Cortex of kidney (tissue), 1 donor: ENCODE measurements at places on chromosomes 7 and 10.

GRCh38 chr7:13879143-13879542 lies 110.3 kb downstream of the ETV1 start:
- no peak for DNase-seq

- no peak for DNase-seq
Observed at GRCh38 chr10:73117976-73118743, 7.9 kb downstream of the NUDT13 start.

- DNase-seq: no peak
Observed at GRCh38 chr7:14009453-14010418, 20.3 kb upstream of the ETV1 start.

DNA sequence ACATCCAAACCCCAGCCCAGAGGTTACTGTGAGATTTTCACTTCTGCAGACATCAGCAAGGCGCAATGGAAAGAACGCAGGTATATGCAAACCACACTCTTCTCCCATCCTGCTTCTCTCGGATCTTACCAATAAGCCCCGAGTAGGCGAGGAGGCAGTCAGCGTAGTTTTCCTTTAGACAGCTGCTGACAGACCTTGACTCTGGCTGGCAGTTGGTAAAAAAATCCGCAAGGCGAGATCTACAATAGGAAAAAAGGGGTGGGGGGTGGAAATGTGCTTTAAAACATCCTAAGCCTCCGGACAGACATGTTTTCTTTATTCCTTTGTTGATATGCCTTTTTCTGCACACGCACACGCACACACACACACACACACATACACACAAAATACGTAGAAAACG lies 176.5 kb downstream of the GFRA1 start:
- DNase-seq: no peak

- no peak for DNase-seq
Observed at GRCh38 chr10:62027841-62028501, 126.5 kb downstream of the ARID5B start.
